ENCODE measurements at places on chromosomes 4 and X.

DNA sequence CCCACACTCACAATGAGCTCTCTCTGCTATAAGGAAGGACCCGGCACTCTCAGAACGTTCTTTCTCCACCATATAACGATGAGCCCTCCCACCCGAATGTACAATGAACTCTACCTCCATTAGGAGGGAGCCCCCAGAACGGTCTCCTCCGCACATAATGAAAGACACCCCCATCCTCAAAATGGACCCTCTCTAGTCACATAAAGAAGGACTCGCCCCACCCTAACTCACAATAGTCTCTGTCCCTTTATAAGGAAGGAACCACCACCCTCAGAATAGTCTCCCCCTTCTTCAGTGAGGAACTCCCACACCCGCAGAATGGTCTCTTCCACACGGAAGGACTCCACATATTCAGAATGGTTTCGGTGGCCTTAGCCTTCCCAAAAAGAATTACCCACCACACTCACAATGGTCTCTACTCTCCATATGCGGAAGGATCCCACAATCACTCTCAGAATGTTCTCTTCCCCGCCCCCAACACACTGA is 477 bp downstream of the SLC35A2 start:
- DNase-seq = no peak

DNA sequence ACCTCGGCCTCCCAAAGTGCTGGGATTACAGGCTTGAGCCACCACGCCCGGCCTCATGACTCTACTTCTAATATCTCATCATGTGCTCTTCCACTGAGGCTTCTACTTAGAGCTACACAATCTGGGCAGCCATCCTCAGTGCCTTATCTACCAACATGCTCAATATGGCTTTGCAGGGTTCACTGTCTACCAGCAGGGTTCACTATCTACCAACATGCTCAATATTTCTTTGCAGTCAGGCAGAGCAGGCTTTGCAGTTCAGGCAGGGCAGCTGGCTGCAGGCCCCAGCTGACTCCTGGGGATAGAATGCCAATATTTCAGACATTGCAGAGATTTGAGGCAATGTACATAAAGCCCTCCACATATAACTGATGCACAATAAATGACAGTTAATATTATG is 47.5 kb downstream of the PKD2 start:
- DNase-seq = no peak

GRCh38 chr4:145340071-145340675 is 141.5 kb upstream of the SMAD1 start:
- DNase-seq = no peak

- DNase-seq = no peak
These were observed 17.0 kb upstream of the WDR17 start for GRCh38 chr4:176048631-176049030.

DNA sequence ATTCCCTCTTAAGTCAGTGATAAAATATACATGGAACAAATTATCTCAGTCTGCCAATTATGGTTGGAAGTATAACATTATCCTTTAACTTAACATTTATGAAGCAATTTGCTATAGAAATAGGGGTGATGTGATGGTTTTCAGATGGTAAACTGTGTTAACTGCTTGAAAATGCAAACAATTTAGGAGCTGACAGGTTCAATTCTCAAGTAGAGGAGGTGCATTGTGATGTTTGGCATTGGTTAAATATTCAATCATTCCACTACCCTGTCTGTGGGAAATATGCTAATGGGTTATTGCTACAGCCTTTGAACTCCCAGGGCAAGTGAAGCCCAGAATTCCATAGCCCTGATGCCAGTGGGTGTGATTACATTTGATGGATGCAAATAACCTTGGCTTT is 243.4 kb upstream of the GK2 start:
- DNase-seq = no peak

GRCh38 chrX:1673337-1673736 is 58.5 kb downstream of the ASMT start:
- peak; percentile 60 for DNase-seq

- no peak for DNase-seq
These were observed 7.2 kb downstream of the RAB28 start for GRCh38 chr4:13476915-13477314.
